ENCODE measurements at places on chromosomes 6 and 20. TPM values are rescaled to one million over a fixed set of nuclear protein-coding genes. Genes with fewer than 3 reads are reported as not detected.

The FOXS1 gene
- not detected for total RNA-seq

The EYS gene
- total RNA-seq = not detected

The CAP2 gene
- total RNA-seq = not detected

- no peak overlapping the region for H3K27ac ChIP-seq
- peaks cover 43% of the 10 kb centered on the region for H3K36me3 ChIP-seq
- DNase-seq = peak; percentile 19
Measured at GRCh38 chr6:10759884-10760329, 12.3 kb downstream of the TMEM14B start.

DNA sequence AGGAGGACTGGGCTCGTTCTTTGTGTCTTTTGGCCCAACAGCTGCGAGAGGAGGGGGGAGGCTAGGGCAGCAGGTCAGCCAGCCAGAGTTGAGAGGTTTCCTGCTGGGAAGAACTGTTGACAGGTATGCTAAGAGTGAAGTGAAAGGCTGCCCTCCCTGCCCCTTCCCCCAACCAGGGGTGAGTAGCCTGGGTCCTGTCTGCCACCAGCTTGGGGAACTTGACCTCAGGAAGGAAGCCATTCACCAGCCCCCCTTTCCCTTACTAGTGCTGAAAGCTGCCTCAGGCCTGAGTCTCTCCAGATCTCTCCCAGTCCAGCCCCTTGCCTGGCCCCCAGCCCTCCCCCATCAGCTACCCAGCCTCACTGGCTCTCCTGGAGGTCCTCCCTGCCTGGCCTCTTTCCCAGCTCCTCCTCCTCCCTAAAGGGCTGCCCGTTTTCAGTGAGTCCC lies 20.7 kb upstream of the ZNF76 start:
- H3K4me1 ChIP-seq = no peaks in the 10 kb centered on the region
- H3K36me3 ChIP-seq = no peaks in the 10 kb centered on the region
- H3K27ac ChIP-seq = no peak overlapping the region
- H3K27me3 ChIP-seq = no peaks in the 10 kb centered on the region

DNA sequence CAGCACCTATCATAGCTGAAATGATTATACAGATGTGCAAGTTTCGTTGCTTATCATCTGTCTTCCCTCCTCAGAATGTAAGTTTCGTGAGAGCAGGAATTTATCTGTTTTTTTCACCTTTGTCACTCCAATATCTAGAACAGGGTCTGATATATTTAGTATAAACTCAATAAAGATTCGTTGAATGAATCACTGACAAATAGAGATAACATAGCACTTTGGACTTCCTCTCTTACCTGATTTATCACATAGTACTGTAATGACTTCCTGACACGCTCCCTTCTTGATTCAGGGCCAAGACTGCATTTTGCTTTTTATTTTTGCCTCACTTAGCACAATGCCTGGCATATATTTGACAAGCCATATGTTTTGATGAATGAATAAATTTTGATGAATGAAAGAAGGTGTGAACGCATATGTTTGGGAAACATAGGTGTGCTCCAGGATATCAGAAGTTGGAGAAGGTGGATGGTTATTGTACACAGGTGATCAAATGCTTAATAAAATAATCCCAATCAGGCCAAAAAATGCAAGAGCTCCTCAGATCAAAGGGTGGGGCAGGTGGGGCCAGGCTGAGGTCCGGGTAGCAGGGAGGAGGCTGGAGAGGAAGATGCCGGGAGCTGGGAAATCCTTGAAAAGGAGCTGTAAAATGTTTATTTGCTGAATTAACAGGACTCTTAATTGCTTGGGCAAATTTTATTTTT lies 33.0 kb downstream of the PIM1 start:
- no peak for DNase-seq
- H3K4me1 ChIP-seq = peaks cover 58% of the 10 kb centered on the region
- peak overlapping the region; percentile 82 for H3K27ac ChIP-seq
- H3K4me3 ChIP-seq = no peak overlapping the region
- H3K27me3 ChIP-seq = no peaks in the 10 kb centered on the region
- H3K36me3 ChIP-seq = no peaks in the 10 kb centered on the region

DNA sequence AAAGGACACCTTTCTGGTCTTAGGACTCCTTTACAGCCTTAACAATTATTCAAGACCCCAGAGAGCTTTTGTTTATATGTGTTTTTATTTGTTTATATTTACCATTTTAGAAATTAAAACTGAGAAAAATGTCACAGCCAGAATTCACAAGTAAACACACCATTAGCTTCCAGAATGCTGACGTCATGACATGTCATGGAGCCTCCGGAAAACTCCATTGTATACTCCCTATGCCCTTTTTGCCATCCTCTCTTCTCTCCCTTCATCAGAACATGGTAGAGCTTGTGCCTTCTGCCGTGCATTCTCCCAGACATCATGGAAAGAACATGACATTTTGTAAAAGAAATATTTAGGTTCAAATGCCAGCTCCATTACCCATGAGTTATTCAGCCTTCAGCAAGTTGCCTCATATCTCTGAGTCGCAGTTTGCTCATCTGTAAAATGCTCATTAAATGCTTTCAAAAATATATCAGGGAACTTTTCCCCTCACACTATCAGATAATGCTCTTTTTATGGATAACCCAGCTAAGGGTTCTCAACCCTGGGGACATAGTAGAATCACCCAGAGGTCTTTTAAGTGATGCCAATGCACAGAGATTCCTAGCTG lies 27.8 kb downstream of the TNFAIP3 start:
- no peak for DNase-seq
- H3K4me1 ChIP-seq = peaks cover 15% of the 10 kb centered on the region
- no peaks in the 10 kb centered on the region for H3K27me3 ChIP-seq
- peaks cover 1% of the 10 kb centered on the region for H3K36me3 ChIP-seq
- H3K27ac ChIP-seq = no peak overlapping the region

DNA sequence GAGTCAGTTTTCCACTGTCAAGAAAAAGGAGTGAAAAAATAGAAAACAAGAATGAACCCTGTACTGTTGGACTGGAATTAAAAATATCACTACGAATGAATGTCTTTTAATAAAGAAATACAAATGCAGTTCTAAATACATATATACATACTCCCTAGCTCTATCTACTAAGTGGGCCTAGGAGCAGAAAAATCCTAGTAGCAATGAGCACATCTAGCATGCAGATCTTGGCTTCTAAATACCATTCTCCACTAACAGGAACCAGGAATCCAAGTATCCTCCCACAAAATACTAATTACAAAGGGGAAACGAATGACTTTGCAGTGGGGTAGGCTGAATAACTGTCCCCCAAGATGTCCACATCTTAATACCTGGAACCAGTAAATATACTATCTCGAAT lies 25.4 kb downstream of the SEC63 start:
- no peak overlapping the region for H3K4me3 ChIP-seq
- H3K27ac ChIP-seq = no peak overlapping the region

DNA sequence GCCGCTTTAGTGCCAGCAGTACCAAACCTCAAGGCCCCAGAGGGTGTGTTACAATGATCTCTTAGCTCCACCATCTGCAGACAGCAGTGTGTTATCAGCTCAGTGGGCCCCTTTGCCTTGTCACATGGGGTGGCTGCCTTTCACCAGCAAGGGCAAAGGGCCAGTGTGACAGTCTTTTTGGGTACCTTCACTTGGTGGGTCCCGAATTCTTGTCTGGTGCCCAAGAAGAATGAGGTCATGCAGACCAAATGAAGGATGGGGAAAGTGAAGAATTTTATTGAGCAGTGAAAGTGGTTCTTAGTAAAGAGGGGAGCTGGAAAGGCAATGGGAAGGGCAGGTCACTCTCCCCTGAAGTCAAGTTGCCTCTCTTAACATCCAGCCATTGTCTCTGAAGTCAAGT lies 2.9 kb upstream of the SMIM28 start:
- no peaks in the 10 kb centered on the region for H3K27me3 ChIP-seq
- H3K4me3 ChIP-seq = no peak overlapping the region
- H3K4me1 ChIP-seq = no peaks in the 10 kb centered on the region
- no peaks in the 10 kb centered on the region for H3K36me3 ChIP-seq
- H3K27ac ChIP-seq = no peak overlapping the region

DNA sequence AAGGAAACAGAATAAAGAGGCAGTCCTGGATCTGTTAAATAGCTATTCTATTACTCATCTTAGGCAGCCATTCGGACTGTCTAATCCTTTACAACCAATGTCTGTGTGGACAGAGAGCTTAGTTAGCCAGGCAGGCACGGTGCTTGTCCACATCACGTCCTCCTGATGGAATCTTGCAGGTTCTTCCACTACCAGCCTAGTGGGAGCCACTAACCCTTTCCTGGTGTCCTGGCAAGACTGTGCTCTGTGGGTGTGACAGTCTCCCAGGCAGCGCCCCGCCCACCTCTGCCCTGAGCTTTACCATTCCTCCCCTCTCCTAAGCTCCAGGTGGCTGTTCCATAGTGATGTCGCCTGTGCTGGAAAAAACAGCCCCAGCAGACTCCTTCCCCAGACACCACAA lies 78.3 kb upstream of the CLDN20 start:
- DNase-seq = peak; percentile 38
- H3K27me3 ChIP-seq = no peaks in the 10 kb centered on the region
- peak overlapping the region; percentile 66 for H3K4me3 ChIP-seq
- H3K27ac ChIP-seq = peak overlapping the region; percentile 95
- peaks cover 50% of the 10 kb centered on the region for H3K4me1 ChIP-seq
- no peaks in the 10 kb centered on the region for H3K36me3 ChIP-seq

DNA sequence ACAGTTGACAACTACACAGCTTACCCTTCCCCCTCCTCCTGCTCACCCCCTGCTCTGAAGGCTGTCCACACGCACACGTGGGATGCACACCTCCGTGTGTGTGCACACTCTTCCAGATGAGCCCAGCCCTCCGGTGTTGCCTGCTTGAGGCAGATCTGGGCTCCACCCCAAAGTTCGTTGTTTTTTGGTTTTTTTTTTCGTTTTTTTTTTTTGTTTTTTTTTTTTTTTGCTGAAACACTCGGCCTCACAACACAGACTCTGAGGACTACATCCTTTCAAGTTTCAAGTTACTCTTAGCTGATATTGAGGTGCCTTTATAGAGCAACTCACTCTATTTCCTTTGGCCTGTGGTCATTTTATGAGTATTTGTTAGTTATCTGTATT lies 88.2 kb downstream of the RREB1 start:
- no peak overlapping the region for H3K4me3 ChIP-seq
- H3K36me3 ChIP-seq = peaks cover 33% of the 10 kb centered on the region
- peaks cover 25% of the 10 kb centered on the region for H3K4me1 ChIP-seq
- no peaks in the 10 kb centered on the region for H3K27me3 ChIP-seq

GRCh38 chr6:63806573-63806913 lies 170.9 kb downstream of the PHF3 start:
- no peaks in the 10 kb centered on the region for H3K4me1 ChIP-seq
- no peak overlapping the region for H3K4me3 ChIP-seq
- DNase-seq = no peak
- no peaks in the 10 kb centered on the region for H3K36me3 ChIP-seq

DNA sequence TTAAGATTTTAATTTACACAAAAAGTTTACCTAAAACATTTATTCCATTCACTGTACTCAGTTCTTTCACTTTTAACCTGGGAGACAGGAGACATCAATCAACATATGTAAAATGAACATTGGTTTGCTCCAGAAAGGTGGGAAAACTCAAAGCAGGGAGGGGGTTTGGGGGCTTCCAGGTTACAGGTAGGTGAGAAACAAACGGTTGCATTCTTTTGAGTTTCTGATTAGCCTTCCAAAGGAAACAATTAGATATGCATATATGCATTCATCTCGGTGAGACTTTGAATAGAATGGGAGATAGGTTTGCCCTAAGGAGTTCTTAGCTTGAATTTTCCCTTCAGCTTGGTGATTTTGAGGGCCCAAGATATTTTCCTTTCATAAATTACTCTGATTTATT lies 38.2 kb upstream of the HDAC2 start:
- no peak for DNase-seq
- peaks cover 19% of the 10 kb centered on the region for H3K4me1 ChIP-seq
- H3K4me3 ChIP-seq = no peak overlapping the region
- H3K27me3 ChIP-seq = peaks cover 14% of the 10 kb centered on the region
- H3K27ac ChIP-seq = no peak overlapping the region
- peaks cover 1% of the 10 kb centered on the region for H3K36me3 ChIP-seq

DNA sequence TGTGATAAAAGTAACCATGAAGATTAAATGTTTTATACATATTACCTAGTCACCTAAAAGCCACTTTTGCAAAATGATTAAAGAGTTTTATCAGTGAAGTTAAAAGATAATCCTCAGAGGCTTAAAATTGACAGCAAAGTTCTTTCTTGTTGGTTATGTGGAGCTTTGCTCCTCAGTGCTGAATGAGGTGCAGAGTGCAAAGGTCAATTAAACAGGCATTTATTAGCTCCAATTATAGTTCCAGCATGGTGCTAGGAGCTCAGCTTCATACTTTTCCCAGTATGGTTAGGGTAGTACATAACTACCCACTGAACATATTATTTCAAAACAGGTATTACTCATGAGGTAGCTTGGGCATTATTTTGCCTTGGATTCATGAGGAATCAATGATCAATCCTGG lies 414.0 kb upstream of the RUNX2 start:
- H3K4me3 ChIP-seq = no peak overlapping the region
- H3K4me1 ChIP-seq = peaks cover 3% of the 10 kb centered on the region
- H3K36me3 ChIP-seq = peaks cover 15% of the 10 kb centered on the region
- DNase-seq = no peak
- no peaks in the 10 kb centered on the region for H3K27me3 ChIP-seq
- H3K27ac ChIP-seq = no peak overlapping the region

- H3K27me3 ChIP-seq = no peaks in the 10 kb centered on the region
- H3K27ac ChIP-seq = no peak overlapping the region
- no peaks in the 10 kb centered on the region for H3K36me3 ChIP-seq
Measured at GRCh38 chr20:53938739-53939138, 131.7 kb downstream of the BCAS1 start.

DNA sequence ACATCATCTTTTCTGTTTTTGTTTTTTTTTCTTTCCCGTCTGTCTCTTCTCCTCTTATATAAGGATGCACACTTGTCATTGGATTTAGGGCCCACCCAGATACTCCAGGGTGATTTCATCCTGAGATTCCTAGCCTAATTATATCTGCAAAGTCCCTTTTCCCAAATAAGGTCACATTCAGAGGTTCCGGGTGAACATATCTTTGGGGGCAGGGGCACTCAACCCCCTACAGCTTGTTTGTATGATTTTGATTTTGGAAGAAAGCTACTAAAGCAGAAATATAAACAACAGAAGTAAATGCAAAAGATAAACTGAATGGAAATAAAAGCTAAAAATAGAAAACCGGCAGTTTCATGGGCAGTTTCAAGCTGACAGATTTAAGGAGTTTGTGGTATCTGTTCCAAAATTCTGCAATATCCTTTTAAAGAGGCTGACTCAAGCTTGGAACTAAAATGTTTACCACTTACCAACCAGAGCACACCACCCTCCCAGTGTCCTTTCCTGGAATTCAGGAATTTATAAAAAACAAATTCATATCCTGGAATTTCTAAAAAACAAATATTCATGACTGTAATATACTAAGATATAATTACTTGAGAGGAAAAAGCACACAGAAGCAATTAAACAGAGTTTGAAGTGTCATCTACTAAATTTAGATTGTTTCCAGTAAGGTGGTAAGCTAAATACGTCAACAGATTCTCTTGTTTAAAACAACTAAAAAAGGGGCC lies 100.0 kb upstream of the CARMIL1 start:
- H3K4me1 ChIP-seq = peaks cover 42% of the 10 kb centered on the region
- no peaks in the 10 kb centered on the region for H3K36me3 ChIP-seq
- H3K27me3 ChIP-seq = no peaks in the 10 kb centered on the region
- H3K4me3 ChIP-seq = no peak overlapping the region

- DNase-seq = peak; percentile 68
- no peak overlapping the region for H3K27ac ChIP-seq
- H3K4me1 ChIP-seq = no peaks in the 10 kb centered on the region
Measured at GRCh38 chr6:80338201-80338836, 231.8 kb downstream of the BCKDHB start.

- H3K36me3 ChIP-seq = peaks cover 4% of the 10 kb centered on the region
- no peak for DNase-seq
- H3K4me3 ChIP-seq = peak overlapping the region; percentile 74
- no peaks in the 10 kb centered on the region for H3K27me3 ChIP-seq
- peak overlapping the region; percentile 98 for H3K27ac ChIP-seq
Measured at GRCh38 chr6:42771741-42772100, 10.1 kb upstream of the BICRAL start.

Measured in activated CD4-positive, alpha-beta memory T cell treated with anti-CD3 and anti-CD28 coated beads for 36 hours (primary cell).